ENCODE measurements at places on chromosomes 1 and 21.

- peak; percentile 50 for DNase-seq
Observed at GRCh38 chr21:45551316-45551715, 9.1 kb upstream of the SLC19A1 start.

DNA sequence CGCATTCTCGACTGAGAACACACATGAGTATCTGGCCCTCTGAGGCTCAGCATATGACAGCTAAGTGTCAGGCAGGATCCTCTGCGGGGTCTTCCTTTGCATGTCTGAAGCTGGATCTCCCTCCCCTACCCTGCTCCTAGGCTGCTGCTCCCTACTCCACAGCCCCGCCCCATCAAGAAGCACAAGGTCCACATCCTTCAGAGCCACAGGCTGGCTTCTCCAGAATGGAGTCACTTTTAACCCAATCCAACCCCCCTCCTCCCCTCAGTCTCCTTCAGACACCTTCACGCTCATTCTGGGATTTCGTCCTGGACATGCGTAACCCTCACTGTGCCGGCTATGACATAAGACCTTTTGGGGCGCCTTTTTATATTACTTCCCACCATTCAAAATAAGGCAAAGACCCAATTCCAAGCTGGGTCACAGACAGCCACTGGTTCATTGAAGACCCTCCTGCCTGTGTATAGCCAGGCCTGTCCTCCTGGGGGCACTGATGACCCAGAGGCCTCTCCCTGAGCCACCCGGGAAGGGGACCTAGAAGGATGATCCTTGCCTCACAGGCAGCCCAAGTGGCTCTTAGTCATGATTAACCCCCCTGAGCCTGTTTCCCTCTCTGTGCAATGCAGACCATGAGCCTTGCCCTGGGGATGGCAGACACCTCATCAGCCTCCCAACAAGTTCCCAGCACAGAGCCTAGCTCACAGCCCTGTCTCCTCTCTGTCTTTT lies 4.7 kb downstream of the ADGRB2 start:
- no peak for DNase-seq

- no peak for DNase-seq
Observed at GRCh38 chr1:15178571-15179484, 25.3 kb downstream of the TMEM51 start.

- DNase-seq, result no peak
Observed at GRCh38 chr1:231694465-231695077, 68.0 kb downstream of the DISC1 start.

DNA sequence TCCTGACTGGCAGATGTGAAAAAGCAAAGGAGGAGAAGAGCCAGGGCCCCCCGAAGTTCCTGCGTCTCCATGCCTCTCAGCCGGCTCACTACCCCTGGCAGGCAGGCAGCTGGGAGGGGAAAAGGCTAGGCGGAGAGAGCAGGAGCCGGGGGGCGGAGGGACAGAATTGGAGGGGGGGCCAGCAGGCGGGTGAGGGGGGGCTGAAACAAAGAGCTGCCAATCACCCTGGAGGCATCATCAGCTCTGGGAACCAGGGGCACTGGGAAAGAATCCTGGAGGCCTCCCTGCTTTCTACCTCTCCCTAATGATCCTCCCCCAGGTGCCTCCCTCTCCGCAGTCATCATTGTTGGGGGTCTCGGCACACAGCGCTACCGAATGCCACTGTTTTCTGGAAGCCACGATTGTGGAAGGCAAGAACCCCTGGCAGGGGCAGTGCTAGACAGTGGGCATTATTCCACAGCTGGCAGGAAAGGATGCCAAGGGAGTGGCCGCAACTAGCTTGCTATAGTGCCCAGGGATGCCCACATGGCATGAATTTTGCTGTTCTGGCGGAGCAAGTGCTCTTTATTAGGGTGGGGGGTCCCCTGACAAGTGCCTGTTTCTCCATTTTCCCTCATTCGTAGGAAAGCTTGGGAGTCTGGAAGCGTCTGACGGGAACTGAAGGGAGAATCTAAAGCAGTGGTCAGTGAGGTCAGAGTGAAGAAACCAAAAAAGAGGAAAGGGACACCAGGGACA lies at the start of gene THBS3:
Gene THBS3 (minus strand): TSS at position 92 of the 735 bp plus-strand sequence. CDS start 21 bp downstream, at position 71.
- DNase-seq, result peak; percentile 65
